ENCODE measurements at places on chromosomes 11 and 22.
A peak's percentile ranks its signal among the peaks of the same experiment; 100 is the strongest.

DNA sequence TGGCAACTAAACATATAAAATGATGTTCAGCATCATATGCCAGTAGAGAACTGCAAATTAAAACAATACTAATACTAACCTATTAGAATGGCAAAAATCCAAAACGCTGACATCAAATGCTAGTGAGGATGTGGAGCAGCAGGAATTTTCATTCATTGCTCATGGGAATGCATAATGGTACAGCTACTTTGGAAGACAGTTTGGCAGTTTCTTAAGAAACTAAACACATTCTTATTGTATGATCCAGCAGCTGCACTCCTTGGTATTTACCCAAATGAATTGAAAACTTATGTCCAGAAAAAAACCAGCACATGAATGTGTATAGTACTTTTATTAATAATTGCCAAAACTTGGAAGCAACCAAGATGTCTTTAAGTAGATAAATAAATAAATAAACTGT, 258.0 kb downstream of the TENM4 start:
- peak; percentile 5 for DNase-seq

- peak; percentile 90 for DNase-seq
These were observed 83.7 kb downstream of the STIM1 start for GRCh38 chr11:3939211-3939610.

GRCh38 chr11:107999759-108000455, 8.8 kb upstream of the CUL5 start:
- peak; percentile 59 for DNase-seq

- no peak for DNase-seq
These were observed 77.3 kb upstream of the ATXN10 start for GRCh38 chr22:45594123-45594941.

DNA sequence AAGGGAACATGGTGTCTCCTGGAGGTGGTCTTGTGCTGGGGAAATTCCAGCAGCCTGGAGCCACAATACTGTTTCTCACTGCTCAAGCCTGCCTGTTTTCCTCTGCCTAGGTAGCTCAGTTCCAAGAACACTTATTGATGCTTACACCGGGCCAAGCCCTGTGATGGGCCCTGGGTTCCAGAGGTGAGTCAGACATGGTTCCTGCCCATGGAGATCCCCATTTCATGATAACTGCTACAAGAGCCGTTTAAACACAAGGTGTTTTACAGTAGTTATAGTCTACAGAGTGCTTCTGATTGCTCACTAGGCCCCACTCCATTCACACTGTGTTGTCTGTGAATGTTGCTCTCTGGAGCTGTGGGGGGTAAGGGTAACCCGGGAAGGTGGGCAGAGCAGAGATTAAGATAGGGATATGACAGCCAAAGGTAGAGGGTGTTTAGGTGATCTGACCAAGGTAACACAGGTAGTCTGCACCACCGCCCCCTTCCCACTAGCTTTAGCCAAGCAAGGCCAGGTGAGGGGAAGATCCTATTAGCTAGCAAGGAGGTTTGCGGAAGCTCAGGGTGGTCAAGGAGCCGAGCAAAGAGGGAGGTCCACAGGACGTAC, 696 bp upstream of the MICAL2 start:
- DNase-seq: no peak

GRCh38 chr11:44855493-44855849, 95.2 kb downstream of the TP53I11 start:
- no peak for DNase-seq

DNA sequence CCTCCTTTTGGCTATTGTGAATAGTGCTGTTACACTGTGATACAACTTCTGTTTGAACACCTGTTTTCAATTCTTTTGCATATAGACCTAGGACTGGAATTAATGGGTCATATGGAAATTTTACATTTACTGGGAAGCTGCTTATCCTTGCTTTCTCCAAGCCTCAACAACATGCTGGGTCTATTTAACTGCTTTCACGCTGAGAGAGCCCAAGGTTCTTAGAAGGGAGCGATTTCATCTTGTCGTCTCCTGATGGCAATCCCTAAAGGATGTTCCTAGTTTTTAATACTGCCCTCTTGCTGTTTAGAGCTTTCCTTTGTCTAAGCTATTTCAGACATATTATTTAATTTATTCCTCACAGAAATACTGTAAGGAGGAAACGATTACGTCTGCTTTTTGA, 15.5 kb downstream of the IRAG1 start:
- DNase-seq: no peak

DNA sequence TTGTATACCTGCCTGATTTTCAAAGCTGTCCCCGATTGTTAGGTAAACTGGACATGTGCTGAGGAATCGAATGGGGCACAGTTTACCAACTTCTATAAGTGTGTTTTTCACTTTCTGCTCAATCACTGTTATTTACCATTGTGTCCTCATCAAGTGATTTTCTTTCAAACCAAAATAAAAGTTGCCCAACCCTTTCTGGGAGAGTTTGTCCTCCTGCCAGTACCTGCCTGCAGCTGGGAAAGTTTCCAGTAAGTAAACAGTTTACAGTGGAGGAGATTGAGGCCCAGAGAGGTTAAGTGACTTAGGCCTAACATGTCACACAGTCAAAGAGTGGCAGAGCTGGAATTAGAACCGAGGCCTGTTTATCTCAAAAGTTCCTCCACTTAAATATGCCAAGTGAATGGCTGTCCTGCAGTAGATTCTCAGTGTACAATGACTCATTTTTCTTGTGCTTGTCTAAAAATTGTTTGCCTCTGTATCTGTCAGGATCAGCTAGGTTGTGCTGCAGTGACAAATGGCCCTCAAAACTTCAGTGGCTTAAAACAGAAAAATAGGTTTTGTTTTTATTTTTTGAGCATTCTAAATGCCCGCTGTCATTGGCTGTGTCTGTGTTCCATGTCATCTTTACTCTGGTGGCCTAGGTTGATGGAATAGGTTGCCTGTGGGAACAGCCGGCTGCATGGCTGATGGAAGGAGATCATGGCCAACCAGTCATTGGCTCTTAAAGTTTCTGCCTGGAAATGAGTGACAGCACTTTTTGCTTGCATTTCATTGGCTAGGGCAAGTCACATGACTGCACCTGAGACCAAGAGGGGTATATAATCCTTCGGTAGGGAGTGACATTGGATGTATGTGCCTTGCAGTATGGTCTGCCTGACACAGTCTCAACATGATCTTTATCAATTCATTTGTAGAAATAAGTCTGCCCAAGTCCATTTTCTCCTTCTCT, 61.8 kb upstream of the CRYBB3 start:
- DNase-seq: no peak

DNA sequence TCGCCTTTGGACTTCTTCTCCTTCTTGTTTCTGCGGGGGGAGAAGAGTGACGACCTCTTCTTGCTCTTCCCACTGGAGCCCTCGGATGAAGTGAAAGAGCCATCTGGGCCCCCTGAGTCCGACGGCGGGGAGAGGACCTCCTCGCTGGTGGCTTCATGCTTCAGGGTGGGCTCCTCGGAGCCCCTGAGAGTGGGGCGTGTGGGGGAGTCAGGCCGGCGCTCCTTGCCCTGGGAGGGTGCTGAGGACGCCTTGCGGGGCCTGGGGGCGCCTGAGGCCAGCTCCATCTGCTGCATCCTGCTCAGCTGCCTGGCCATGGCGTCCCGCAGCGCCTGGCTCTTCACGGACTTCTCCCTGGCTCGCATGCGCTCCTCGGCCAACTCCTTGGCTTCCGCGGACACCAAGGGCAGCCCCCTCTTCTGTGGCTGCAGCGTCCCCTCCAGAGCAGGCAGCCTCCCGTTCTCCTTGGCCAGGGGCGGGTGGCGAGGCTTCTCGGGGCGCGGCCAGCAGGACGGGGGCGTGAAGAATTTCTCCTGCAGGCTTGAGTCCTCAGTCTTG, 43.3 kb upstream of the BID start:
- no peak for DNase-seq

DNA sequence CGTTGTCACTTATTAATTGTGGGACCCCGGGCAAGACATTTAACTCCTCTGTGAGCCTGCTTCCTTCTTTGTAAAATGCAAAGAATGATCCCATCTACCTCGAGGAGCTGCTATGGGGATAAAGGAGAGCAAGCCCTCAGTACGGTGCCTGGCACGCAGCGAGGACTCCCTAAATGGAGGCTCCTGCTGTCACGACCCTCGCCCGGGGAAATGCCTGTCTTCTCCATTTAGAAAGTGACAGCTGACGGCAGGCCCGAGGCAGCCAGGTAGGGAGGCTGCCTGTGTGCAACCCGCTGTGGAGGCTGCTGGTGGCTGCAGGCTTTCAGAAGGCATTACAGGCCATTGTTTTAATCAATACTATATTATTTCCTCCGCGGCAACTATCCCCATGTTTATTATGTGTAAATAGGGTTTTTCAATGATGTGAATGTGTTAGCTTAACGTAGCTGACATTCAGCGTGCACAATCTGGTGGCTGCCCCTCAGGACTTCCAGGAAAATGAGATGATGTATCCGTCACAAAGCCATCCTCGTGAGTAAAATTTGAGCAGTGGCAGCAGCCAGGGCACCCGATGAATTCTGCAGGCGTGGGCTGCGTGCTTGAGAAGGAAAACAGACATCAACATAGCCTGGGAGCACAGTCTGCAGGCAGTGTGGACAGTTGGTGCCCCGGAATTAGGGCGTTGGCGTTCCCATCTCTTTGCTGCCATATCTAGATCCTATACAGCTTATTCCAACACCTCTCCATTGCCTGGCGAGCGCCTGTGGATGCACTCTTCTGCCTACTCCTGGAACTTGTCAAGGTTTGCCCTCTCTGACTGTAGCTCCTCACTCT, 228.3 kb downstream of the ST3GAL4 start:
- no peak for DNase-seq
